Type B pancreatic cell (in vitro differentiated cells): ENCODE measurements at places on chromosomes 6 and 20. TPM values are rescaled to one million over a fixed set of nuclear protein-coding genes. Genes with fewer than 3 reads are reported as not detected.

The NT5E gene
- total RNA-seq = 6.6 and 11.6 TPM in 2 replicates

The TREM1 gene
- not detected in 2 replicates for total RNA-seq

The DSP gene
- 210 and 517 TPM in 2 replicates for total RNA-seq

The GRIK2 gene
- 4.7 and 4.8 TPM in 2 replicates for total RNA-seq

DNA sequence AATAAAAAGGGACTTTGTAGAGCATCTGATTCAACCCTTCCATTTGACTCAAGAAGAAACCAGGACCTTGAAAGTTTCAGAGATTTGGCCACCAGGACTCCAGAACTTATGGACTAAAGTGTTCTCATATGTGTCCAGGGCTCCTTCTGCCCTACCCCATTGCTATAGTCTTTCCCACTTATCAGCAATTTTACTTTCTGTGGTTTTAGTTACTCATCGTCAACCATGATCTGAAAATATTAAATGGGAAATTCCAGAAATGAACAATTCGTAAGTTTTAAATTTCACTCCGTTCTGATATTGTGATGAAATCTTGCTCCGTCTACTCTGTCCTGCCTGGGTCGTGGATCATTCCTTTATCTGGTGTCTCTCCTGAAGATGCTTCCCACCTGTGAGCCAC, 259.8 kb downstream of the PHACTR1 start:
- DNase-seq = no peak

- DNase-seq = no peak
Measured at GRCh38 chr6:132746048-132746447, 11.7 kb downstream of the VNN2 start.

GRCh38 chr6:81751388-81752083, 945 bp downstream of the TENT5A start:
- peak; percentile 71 for DNase-seq

GRCh38 chr20:2507875-2508630, 662 bp downstream of the ZNF343 start:
- DNase-seq = no peak

GRCh38 chr20:11035211-11035610, 361.4 kb upstream of the JAG1 start:
- no peak for DNase-seq

- DNase-seq = no peak
Measured at GRCh38 chr20:38001981-38002380, 31.3 kb downstream of the TTI1 start.

DNA sequence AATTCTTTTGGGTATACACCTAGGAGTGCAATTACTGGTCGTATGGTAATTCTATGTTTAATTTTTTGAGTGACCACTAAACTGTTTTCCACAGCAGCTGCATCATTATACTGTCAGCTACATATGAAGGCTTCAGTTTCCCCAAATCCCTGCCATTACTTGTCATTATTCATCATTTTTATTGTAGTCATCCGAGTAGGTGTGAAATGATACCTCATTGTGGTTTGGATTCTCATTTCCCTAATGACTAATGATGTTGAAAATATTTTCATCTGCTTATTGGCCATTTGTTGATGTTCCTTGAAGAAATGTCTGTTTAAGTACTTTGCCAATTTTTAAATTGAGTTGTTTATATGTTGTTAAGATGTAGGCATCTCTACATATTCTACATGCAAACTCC, 633.6 kb upstream of the IMPG1 start:
- DNase-seq = no peak

DNA sequence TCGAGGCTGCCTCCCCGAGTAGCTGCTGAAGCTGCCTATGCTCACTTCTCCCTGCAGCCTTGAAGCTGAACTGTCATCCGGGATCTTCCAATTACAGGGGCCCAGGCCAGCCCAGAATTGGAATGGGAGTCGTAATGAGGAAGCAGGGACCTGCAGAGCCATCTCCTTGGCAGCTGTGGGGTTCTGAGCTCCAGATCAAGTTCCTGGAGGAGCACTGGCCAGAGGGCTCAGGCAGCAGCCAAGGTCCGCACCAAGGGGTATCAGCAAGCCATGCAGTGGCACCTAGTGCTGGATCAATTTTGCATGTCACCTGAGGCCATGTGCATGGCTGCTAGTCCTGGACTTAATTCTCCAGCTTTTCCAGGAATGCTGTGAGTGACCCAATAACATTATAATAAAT, 163.2 kb upstream of the TSHZ2 start:
- no peak for DNase-seq
